ENCODE measurements at places on chromosomes 6 and 20.

- DNase-seq, result no peak
Observed at GRCh38 chr20:59831024-59831915, 102.2 kb downstream of the SYCP2 start.

- DNase-seq, result peak; percentile 12
Observed at GRCh38 chr6:45922728-45923351, 92.8 kb downstream of the CLIC5 start.

GRCh38 chr6:4459032-4459431, 317.2 kb upstream of the CDYL start:
- DNase-seq, result no peak

DNA sequence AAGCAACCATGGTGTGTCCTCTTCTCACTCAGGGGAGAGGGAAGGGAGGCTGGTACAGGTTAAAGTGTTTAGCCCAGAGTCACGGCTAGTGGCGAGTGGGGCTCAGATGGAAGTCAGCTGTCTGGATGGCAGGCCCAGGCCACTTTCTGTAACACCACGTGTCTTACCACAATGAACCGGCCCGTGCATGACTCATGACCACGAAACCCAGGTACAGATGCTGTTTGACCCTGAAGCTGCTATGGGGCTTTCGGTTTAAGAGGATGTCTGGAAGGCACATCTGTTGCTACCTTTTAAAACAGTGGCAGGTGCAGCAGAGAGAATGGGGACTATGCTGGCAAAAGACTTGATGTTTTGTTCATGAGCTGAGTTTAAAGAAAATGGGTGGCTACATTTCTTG, 36.5 kb upstream of the MPC1 start:
- peak; percentile 49 for DNase-seq

- no peak for DNase-seq
Observed at GRCh38 chr6:71033890-71034289, 77.0 kb upstream of the B3GAT2 start.

GRCh38 chr6:145367149-145367548, 368.2 kb downstream of the EPM2A start:
- no peak for DNase-seq

GRCh38 chr6:144379356-144379755, 94.2 kb downstream of the UTRN start:
- no peak for DNase-seq

- no peak for DNase-seq
Observed at GRCh38 chr6:169891421-169891820, 140.0 kb downstream of the ERMARD start.

- no peak for DNase-seq
Observed at GRCh38 chr6:107033126-107033525, 5.1 kb downstream of the MTRES1 start.

- DNase-seq, result no peak
Observed at GRCh38 chr20:61841966-61842365, 223.7 kb downstream of the TAF4 start.

GRCh38 chr20:479487-479886, 17.2 kb upstream of the TBC1D20 start:
- no peak for DNase-seq

- DNase-seq, result no peak
Observed at GRCh38 chr6:4727671-4728435, 48.4 kb upstream of the CDYL start.

DNA sequence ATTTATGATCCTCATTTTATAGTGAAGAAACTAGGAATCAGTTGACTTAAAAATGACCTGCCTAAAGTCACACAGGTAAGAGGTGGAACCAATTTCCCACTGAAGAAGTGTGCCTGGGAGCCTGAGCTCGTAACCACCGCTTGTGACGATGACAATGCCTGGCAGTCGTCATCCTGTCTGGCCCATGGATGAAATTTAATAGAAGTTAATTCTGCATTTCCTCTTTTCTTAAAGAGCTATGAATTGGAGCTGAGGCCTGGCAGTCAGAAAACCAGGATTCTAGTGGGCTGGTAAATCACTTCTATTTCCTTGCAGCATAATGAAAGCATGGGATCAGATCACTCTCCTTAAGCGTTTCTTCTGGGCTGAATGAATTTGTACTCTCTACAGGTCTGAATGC, 200.0 kb upstream of the SGK1 start:
- DNase-seq, result no peak

DNA sequence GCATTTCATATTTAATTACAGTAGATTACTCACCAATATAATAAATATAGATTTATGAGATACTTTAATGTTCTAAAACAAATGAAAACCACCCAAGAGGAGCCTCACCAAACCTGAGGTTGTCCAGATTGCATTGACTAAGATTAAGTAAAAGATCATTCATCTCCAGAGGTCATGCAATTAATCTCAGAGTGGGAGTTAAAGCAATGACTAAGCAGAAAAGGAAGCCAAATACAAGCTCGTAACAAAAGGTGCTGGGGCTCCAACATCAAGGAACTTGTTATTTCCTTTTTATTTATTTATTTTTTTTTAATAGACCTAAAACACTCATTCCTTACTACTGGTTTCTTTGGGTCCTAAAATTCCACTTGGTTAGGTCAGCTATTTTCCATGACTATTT, 57.7 kb downstream of the RSPO3 start:
- no peak for DNase-seq

- no peak for DNase-seq
Observed at GRCh38 chr20:64039293-64040160, 3.5 kb downstream of the C20orf204 start.

DNA sequence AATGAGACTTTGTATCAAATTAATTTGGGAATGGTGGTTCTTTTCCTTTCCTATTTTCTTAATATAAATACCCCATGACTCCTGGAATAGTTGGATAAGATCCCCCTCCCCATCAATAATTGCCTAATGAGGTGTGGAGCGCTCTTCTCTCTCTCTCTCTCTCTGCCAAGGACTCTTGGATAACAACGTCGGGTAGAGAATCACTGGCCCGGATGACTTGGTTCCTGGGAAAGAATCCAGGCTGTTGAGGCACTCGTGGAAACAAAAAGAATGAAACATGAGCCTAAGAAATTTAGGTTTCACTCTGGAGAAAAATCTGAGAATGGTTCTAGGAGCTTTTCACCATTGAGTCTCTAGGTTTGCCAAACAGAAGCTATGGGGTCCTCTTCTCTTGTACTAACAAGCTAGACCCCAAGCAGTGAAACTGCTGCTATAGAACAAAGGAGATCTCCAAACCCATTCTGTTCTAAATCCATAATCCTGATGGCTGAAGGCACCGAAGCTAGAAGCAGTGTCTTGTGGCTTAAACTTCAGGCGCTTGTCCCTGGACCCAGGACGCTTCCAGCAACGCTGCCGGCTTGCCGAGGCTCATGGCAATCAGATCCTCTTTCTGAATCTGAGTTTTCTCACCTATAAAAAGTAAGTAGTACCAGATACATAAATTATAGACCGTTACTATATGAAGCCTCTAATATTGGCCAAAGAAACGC, 241.6 kb upstream of the BTBD3 start:
- no peak for DNase-seq

GRCh38 chr6:30679765-30680535, 6.5 kb downstream of the PPP1R18 start:
- DNase-seq, result no peak

GRCh38 chr6:163432300-163432699, 17.8 kb downstream of the QKI start:
- DNase-seq, result no peak

GRCh38 chr6:56242346-56242745, 5.0 kb downstream of the COL21A1 start:
- DNase-seq, result no peak

GRCh38 chr6:43070028-43070632, 6.0 kb upstream of the PTK7 start:
- no peak for DNase-seq

DNA sequence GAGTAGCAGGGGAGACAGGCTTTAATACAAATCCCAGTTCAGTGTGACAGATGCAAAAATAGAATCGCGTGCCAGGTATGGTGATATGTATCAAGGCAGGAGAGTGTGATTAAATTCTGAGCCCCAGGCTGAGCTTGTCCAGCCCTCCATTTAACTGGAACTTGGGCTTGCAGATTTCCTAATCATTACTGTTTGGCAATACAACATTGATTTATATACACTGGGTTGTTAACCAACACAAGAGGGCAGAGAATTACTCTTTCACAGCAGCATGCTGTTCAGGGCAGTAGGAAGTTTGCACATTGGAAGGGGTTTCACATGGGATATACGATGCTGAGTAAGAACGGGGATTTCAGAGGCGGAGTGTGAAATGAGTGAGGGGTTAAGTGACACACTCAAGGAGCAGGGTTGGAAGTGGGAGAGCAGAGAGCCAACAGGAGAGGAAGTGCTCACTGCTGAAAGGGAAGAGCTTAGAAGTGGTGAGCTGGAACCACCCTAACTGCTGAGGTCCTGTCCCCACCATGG, 70.8 kb upstream of the ATXN1 start:
- DNase-seq, result no peak

DNA sequence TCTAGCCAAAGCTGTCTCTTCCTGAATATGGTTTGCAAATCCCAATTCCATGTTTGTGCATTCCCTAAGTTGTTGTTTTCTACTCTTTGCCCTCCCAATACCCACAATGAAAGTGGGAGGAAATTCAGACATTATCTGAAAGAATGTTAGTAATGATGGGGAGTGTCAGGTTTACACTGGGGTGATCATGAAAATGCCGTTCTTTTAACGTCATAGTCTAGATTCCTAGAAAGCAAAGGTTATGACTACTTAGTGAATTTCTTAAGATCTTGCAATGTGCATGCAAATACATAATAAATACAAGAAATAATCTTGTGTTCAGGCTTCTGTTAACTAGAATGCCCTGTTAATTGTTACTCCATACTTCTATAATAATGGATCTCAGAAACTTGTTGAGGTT, 101.0 kb downstream of the LCA5 start:
- no peak for DNase-seq

- no peak for DNase-seq
Observed at GRCh38 chr20:45860560-45861220, 3.3 kb downstream of the ZSWIM3 start.

- no peak for DNase-seq
Observed at GRCh38 chr6:170251776-170252571, 38.9 kb downstream of the DLL1 start.

DNA sequence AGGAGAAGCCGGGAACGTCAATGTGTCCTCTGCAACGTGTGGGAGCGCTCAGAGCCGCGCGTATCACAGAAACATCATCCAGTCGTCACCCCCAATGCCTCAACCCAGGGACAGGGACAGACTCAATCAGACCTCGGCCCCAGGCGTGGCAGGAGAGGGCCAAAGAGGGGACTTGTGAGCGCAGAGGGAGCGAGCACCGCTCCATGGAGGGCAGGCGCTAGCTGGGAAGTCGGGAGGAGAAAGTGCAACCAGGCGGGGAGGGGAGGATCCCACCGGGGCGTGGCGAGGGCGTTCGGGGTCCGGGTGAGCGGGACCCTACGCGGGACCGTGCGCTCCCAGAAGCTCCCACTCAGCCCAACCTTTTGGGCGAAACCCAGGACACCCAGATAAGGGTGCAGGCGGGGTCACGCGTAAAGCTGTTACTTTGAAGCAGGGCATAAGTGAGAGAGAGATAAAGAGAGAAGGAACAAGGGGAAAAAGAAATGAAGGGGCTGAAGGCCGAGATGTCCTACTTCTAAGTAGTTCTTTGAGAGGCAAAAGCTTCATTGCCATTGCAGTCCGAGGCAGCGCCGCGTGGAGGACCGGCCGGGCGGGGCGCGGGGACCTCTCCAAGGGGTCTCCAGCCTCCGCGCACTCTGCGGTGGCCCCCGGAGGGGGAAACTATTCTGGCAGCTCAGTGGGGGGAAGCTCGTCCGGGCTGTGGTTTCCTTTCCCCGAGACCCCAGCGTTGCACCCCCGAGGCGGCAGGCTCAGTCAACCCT, 862 bp upstream of the SOBP start:
- DNase-seq, result no peak

GRCh38 chr6:148239801-148240460, 102.7 kb upstream of the SASH1 start:
- no peak for DNase-seq

DNA sequence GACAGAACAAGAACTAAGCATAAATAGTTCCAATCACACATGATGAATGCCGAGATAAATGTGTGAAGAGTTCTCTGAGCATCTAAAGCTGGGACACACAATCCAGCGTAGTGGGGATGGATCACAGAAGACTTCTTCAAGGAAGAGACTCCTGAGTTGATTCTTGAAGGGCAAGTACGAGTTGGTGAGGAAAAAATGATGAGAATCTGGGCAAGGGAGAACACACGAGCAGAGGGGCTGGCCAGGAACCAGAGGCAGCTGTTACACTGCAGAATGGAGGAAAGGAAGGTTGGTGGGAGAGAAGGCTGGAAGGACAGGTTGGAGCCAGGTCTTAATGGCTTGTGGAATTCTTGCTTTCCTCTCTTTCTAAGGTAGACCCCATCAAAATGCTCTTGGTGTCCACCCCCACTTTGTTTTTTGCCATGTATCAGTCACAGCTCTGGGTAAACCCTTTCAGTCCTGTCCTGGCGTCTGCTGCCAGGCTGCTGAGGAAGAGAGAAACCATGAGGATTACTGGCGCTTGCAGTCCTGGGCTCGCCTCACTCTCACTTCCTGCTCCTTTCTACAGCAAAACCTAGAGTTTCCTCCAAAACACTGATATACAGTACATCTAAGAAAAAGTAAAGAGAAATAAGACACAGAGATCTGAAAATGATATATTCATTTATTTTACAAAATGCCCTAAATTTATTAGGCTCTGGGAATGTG, 127.6 kb upstream of the FAM184A start:
- DNase-seq, result no peak

- DNase-seq, result peak; percentile 19
Observed at GRCh38 chr6:109187399-109188114, 92.2 kb downstream of the CEP57L1 start.

- no peak for DNase-seq
Observed at GRCh38 chr6:41723530-41724227, 11.7 kb downstream of the TFEB start.

DNA sequence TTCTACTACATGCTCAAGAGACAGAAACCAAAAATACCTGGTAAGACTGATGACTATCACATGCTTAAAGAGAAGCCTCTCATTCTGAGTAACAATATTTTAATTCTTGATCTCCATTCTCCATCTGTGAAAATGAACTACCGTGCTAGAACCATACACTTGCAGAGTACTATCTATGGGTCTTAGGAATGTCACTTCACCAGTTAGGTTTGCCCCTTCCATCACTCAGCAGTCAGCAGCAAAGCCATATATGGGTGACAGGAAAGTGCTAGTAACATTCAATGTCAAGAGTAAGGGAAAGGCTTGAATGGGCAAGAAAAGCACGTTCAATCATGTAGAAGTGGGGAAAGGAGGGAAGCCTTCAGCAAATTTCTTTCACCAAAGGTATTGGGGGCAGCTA, 2.3 kb downstream of the DNAAF9 start:
- no peak for DNase-seq

DNA sequence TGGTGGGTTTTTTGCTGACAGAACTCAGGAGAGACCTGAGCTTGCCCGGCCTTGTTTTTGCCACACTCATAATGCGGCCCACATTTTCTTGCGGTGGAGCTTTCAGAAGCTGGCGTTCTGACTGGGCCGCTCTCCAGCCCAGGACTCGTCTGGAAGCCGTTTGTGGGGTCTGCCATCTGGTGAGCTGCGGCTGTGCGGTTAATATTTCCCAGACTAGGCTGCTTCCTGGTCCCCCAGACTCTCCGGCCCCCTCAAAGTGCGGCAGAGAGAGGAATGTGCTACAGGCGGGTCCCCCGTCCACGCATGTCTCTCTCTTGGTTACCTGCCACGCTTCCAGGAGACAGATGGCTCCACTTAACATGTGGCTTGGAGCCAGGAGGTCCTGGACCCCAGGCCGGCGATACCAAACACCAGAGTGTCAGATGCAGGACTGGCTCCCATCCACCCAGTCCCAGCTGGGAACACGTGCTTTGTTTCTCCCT, 128.9 kb upstream of the PMEPA1 start:
- DNase-seq, result no peak

Measured in stimulated activated CD8-positive, alpha-beta memory T cell treated with anti-CD3 and anti-CD28 coated beads, Interleukin-12 subunit alpha, Interleukin-12 subunit beta, amount 100 ng/mL, for 4 hours (primary cell).